ENCODE measurements at places on chromosomes 6 and 20. TPM values are rescaled to one million over a fixed set of nuclear protein-coding genes. Genes with fewer than 3 reads are reported as not detected.

GRCh38 chr20:58986286-58986967 is 5.4 kb downstream of the NELFCD start:
- peak; percentile 9 for DNase-seq

DNA sequence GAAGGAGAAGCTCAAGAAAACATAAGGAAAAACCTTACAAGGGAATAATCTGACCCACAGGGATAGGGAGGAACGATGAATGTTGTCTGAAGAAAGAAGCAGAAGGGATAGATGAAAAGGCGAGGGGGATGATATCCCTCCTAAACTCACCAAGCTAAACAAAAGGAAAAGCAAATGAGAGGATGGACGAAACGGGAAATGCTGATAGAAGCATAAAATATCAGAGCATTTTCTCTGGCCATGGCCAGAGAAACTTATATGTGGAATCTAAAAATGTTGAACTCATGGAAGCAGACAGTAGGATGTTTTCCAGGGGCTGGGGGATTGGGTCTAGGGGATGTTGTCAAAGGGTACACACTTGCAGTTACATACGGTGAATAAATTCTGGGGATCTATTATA is 148.4 kb upstream of the FOXQ1 start:
- no peak for DNase-seq

DNA sequence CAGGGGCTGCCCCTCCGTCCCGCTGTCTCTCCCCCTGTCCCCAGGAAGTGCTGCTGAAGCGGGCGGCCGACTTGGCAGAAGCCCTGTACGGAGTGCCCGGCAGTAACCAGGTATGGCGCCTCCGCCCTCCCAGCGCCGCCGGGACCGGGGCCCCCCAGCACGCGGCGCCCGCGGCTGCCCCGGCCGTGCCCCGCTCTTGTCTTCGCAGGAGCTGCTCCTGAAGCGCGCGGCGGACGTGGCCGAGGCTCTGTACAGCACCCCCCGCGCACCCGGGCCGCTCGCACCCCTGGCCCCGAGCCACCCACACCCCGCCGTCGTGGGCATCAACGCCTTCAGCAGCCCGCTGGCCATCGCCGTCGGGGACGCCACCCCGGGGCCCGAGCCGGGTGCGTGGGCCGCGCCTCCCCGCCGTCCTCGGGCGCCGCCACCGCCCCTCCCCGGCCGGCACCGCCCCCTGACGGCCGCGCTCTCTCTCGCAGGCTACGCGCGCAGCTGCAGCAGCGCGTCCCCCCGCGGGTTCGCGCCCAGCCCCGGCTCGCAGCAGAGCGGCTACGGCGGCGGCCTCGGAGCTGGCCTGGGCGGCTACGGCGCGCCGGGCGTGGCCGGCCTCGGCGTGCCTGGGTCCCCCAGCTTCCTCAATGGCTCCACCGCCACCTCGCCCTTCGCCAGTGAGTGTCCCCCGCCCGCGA is 48.4 kb downstream of the CPXM1 start:
- no peak for DNase-seq

- no peak for DNase-seq
Measured at GRCh38 chr20:49862607-49863200, 50.1 kb downstream of the SLC9A8 start.

DNA sequence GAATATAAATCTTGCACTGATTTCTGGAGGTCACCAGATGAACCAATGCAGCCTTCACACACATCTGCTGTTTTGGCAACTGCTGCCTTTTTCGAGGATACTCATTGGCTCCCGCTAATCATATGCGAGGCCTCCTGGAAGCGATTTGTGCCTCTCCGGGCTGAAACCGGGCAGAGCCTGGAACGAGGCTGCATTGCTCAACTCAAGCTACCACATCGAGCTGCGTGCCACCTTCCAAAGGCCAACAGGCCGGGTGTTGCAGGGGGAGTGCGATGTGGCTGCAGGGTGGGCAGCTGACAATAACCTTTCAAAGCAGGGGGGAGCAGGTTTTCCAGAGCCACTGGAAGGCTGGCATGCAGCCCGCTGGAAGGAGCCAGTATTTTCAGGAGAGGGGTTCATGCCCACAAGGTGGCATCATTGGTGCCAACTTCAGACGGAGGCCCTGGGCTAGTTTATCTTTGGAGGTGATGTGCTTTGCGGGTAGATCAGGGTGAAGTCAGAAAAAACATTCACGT is 122.6 kb upstream of the IFNGR1 start:
- peak; percentile 28 for DNase-seq

GRCh38 chr6:33344701-33345697 is 27.5 kb upstream of the ZBTB22 start:
- peak; percentile 81 for DNase-seq

GRCh38 chr20:63234693-63235398 is 859 bp upstream of the BIRC7 start:
- no peak for DNase-seq

GRCh38 chr6:86943819-86944407 is 6.6 kb downstream of the HTR1E start:
- no peak for DNase-seq

DNA sequence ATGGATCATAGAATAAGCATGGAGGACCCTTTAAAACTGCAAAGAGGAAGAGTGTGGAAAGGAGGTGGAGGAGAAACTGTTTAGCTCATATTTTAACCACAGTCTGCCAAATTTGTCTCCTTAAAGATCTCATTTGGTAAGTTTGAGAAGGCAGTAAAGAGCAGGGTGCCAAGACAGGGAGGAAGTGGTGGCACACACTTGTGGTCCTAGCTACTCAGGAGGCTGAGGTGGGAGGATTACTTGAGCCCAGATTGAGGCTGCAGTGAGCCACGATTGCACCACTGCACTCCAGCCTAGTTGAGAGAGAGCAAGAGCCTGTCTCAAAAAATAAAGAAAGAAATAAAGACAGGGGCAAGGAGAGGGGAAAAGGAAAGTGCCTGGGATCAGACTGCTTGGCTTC is 16.8 kb upstream of the DCBLD1 start:
- no peak for DNase-seq

- DNase-seq, result no peak
Measured at GRCh38 chr6:39935241-39935640, 979 bp upstream of the MOCS1 start.

GRCh38 chr6:7148100-7148822 is 40.5 kb downstream of the RREB1 start:
- DNase-seq, result no peak

DNA sequence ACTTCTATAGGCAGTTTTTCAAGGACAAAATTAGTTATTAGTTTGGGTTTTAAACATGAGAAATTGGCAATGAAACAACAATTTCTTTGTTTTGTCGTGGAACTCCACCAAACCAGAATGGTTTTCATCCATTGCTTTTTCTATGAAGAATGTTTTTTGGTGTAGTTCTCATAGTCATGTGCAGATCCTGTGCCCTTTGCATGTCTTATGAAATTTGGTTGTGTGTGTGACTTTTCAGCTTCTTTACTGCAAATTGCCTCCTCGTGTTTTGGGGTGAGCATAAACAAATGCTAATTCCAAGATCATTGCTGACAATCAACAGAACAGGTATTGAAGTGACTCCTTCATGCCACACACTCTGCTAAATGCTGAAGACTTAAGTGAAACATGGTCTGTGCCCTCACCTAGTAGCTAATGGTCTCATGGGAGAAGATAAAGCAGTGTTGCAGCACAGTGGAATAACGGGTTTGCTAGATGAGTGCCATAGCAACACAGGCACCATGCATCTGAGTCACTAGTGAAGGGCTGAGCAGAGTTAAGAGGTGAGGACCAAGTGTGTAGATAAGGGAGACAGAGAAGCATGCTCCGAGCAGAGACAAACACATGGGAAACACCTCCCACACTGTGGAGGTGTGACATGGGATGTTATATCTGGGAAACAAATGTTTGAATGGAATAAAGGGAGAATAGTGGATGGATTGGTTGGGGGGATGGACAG is 120.0 kb downstream of the SLC16A10 start:
- DNase-seq, result no peak

DNA sequence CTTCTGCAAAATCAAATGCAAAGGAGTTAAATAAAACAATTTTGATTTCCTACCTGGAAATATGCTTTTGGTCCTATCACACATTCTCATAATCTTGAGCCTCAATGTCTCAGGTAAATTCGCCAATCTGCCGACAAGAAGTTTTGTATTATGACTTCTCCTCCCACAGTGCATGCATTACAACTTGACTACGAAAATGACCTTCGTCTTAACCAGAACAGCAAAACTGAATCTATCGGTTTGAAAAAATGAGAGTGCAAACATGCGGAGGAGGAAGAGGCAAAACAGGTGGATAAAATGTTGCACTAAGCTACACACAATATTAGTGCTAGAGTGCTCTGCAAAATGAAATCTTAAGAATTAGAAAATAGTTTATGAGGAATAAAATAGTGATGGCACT is 43.4 kb downstream of the HIVEP2 start:
- no peak for DNase-seq

The RHAG gene
- total RNA-seq, result not detected

The SIM1 gene
- 0.43 TPM for total RNA-seq

The ARMC12 gene
- 46.8 TPM for total RNA-seq

The PLEKHG1 gene
- total RNA-seq, result 130 TPM

The TSPYL1 gene
- 95.0 TPM for total RNA-seq

The ULBP1 gene
- 4.7 TPM for total RNA-seq

The SLC22A16 gene
- total RNA-seq, result 25.0 TPM

The MYL9 gene
- total RNA-seq, result 265 TPM

The TCF15 gene
- total RNA-seq, result 3.7 TPM

The PIGT gene
- total RNA-seq, result 140 TPM

The CDH4 gene
- total RNA-seq, result 1.9 TPM

The RAET1E gene
- total RNA-seq, result 0.31 TPM

All from testis (tissue), 5 donors.